ENCODE measurements at places on chromosomes 12 and 14.

GRCh38 chr14:35682802-35683201 is 126.3 kb downstream of the RALGAPA1 start:
- DNase-seq: no peak

GRCh38 chr12:120539303-120539702 is 5.1 kb downstream of the RNF10 start:
- no peak for DNase-seq

- DNase-seq: no peak
These were observed 24.5 kb downstream of the USP15 start for GRCh38 chr12:62284749-62285148.

DNA sequence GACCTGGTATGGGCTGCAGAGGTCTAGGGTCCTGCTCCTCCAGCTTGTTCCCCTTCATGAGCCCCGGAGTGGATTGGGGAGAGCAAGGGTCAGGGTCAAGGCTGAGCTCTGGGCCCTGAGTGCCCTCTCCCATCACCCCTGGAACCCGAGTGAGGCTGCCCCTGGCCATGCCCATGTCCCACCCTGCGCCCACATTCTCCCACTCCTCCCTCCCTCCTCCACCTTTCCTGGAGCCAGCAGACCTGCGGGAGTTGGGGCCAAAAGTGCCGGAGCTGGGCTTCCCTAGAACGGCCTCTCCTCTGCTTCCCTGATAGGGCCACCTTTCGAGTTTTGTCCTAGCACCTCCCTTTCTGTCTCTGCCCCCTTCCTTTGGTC is 590 bp downstream of the SCNN1A start:
- peak; percentile 18 for DNase-seq

DNA sequence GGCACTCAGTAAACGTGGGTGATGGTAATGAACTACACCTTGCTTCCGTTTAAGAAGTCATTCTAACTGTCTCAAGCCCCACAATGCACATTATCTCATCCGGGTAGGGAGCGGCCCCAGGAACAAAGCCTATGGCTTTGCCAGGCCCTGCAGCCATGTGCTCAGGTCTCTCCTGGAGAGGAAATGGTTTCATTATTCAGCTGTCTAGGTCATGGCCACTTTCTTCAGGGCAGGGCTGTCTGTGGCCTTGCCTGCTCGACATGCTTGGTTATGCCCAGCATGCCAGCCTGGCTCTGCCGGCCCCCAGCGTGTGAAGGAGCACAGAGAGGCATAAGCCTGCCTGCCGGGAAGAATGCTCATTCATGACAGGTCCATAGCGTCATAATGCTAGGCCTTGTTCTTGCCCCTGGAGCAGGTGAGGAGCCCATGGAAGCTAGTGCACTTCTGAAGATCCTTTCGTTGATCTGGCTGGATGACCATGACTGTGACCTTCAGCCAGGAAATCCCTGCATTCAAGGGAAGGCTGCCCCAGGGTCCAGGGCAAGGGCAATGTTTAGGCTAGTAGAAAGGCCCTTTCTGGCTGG is 26.3 kb upstream of the FOS start:
- no peak for DNase-seq

GRCh38 chr12:122743895-122744525 is 8.6 kb upstream of the DENR start:
- DNase-seq: no peak

GRCh38 chr14:58088961-58089360 is 63.1 kb downstream of the ARMH4 start:
- DNase-seq: no peak

GRCh38 chr14:79426103-79426755 is 785.1 kb downstream of the DIO2 start:
- no peak for DNase-seq

- DNase-seq: no peak
These were observed 328.0 kb upstream of the ATP2B1 start for GRCh38 chr12:90036637-90037036.

DNA sequence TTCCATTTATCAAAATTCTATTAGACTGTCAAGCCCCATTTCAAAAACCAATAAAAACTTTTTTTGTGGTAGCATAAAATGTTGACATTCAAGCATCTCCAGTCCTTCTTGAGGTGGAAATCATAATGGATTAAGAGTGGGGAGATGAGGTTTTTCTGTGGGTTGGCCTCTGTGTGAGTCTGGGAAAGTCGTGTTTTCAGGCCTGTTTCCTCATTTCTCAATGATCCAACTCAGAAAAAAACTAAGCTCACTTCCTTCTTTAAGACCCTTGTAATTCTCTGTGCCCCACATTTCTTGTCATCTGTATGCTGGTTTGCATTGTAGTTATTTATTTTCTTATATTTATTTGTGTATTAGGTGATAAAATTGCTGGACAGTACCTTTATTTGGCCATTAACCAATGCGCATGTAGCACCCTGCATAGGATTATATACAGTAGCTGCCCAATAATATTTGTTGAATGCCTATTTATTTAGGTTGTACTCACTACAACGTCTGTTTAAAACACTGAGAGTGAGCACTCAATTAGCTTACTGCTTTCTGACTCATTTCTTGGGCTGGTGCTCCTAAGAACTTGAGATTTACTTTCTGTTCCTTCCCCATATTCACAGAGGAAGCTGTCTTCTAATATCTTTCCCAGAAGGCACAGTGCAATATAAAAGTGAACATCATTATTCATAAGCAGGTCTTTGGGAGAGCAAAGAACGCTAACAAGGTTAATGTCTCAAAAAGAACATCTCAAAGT is 121.9 kb downstream of the DNAI7 start:
- DNase-seq: no peak

DNA sequence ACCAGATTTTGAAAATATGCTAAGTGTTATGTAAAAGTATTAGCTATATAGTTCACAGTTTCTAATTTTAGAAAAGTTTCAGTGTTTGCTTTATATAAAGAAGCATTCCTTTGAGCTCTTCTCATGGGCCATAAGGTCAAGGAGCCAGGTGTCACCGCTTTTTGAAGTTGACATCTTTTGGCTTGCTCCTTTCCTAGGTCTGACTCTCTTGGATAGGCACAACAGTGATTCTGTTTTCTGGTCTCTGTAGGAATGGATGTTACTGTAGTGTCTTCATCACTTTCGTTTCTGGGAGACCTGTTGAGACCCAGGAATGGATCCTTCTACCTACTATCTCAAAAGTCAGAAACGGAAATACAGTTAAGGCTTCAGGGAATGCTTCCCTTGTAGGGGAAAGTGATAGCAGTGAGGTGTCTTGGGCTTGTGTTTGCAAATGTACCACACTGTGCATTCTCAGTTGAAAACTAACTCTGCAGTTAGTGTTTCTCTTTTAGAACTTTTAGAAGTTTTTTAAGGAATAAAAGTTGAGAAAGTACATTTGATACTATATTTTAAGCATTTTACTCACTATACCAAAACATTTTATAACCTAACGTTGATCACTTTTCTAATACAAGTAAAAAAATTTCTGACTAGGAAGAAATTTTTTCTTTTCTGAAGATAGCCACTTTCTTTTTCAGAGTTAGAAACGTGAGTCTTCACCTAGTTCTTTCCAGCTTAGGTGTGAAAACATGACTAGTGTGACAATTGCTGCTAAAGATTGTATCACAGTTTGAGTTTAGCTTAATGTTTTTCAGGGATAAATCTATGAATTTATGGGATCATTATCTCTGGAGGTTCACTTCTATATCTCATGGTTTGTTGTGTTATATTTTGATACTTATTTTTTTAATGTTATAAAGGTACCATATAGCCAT is 20.8 kb downstream of the VRK1 start:
- no peak for DNase-seq

GRCh38 chr12:58576916-58577315 is 343.4 kb downstream of the LRIG3 start:
- no peak for DNase-seq

DNA sequence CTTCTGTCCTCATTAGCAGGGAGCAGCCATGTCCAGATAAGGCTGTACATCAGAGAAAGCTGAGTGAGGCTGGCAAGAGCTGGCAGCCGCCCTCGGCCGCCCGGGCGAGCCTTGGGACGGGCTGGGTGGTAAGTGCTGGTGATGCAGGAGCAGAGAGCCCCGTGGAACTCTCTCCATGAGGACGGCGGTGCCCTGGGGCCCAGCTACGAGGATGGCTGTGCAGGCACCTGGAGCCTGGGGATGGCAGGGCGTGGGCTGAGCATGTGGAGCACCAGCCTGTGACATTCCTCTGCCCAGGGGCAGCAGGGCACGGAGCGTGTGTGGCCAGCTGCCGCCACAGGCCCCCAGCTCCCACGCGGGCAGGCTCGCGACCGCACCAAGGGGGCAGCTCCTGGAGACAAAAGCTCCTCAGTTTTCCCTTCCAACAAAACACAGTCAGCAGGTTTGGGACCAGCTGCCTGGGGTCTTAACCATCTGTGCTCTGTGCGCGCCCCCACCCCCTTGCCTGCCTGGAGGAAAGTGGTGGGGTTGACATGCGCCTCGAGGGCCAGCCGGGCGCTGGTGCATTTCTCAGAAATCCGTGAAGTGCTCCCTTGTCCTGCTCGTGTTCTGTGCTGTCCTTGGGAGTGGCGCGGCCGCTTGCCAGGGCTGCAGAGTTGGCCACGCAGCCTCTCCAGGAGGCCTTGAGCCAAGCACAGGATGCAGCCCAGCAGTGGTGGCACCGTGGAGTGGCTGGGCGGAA is 21.4 kb downstream of the PACS2 start:
- no peak for DNase-seq

- peak; percentile 95 for DNase-seq
These were observed 2.3 kb upstream of the HSPB8 start for GRCh38 chr12:119176267-119177055.

DNA sequence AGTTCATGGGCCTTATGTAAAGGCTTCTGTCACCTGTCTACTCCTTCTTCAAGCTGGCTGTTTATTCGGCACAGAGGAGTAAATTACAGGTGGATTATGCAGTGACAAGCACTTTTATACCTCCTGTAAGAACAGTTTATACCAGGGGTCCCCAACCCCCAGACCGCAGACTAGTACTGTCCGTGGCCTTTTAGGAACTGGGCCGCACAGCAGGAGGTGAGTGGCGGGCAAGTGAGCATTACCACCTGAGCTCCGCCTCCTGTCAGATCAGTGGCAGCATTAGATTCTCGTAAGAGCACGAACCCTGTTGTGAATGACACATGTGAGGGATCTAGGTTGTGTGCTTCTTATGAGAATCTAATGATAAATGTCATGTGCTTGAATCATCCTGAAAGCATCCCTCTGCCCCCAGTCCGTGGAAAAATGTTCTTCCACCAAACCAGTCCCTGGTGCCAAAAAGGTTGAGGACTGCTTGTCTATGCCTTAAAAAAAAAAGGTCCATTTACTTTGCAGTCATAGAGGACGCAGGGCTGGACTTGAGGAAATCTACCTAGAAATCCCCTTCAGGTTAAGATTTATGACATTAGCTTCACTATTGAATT is 78.8 kb downstream of the ETV6 start:
- no peak for DNase-seq

Data from left cardiac atrium (tissue), 4 donors.